ENCODE measurements at places on chromosomes 1 and 21.

DNA sequence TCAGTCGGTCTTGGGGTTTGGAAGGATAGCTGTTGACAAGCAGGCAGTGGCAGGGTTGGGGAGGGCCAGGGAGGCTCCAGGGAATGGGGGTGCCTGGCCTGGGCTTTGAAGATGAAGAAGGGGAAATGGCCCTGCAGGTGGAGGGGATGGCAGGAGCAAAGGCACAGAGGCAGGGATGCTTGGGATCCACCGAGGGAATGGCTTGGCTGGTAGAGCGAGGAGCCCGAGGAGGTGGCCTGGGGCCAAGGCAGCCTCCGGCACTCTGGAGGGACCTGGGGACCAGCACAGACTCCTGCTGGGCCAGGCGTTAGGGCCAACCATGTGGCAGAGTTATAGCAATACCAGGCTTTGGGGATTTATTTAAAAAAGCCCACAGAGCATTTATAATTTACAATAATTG is 62.9 kb upstream of the EDN2 start:
- no peak for DNase-seq

DNA sequence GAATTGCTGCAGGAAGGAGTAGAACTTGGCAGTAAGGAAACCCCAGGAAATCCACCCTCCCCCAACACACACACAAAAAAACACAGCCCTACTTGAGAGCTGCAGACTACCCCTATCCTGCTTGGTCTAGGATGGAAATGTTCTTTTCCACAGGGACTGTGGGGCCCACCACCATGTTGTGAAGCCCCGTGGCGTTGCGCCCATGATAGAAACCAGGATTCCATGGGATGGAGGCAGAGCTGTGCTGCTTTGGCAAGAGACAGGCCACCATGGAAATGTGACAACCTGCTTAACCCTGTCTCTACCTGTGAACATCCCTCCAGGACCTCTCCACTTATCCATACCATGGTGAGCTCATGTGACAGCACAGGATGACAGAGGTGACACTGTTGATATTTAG is 121.1 kb upstream of the NGF start:
- DNase-seq = no peak

- no peak for DNase-seq
Measured at GRCh38 chr21:33020558-33021100, 5.1 kb upstream of the OLIG2 start.

GRCh38 chr1:59044535-59045121 is 252.3 kb upstream of the FGGY start:
- DNase-seq = no peak

DNA sequence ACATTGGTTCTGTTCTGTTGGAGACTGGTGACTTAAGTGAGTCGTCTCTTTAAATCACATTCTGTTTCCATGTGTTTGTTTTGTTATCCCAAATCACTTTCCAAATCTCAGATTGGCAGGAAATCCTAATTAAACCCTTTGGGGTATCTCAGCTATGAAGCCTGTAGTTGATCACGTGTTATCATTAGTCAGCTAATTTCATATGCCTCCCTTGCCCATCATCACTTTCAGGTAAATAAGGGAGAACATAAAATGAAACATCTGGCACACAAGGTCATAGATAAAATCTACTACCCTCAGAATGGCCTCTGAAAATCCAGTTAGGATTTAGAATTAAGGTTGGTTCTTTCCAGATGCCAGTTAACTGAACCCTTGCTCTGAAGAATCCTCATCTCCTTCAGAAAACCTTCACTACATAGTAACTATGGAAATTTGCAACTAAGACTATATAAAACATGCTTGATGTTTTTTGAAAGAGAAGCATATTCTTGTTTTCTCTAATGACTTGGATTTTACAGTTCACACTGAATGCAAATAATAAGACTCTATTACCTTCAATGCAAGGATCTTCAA is 401.5 kb downstream of the DSCAM start:
- DNase-seq = no peak

GRCh38 chr1:175842550-175842949 is 99.2 kb upstream of the TNR start:
- DNase-seq = no peak

DNA sequence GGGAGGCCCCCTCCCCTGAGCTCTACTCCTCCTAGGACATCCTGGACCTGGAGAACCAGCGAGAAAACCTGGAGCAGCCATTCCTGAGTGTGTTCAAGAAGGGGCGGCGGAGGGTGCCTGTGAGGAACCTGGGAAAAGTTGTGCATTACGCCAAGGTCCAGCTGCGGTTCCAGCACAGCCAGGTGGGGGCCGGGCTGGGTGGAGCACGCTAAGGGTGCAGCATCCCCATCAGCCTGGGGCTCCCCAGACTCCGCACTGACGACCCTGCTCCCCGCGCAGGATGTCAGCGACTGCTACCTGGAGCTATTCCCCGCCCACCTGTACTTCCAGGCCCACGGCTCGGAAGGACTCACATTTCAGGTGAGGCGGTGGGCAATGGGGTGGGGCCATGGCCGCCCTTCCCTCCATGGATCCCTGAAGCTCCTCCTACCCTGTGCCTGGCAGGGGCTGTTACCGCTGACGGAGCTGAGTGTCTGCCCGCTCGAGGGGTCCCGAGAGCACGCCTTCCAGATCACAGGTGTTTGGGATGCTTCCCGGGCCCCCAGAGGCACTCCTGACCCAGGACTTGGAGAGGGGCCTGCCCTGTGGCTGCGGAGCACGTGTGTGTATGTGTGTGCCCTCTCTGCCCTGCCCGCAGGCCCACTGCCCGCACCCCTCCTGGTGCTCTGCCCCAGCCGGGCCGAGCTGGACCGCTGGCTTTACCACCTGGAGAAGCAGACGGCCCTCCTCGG is 4.1 kb downstream of the PLEKHN1 start:
- DNase-seq = no peak

DNA sequence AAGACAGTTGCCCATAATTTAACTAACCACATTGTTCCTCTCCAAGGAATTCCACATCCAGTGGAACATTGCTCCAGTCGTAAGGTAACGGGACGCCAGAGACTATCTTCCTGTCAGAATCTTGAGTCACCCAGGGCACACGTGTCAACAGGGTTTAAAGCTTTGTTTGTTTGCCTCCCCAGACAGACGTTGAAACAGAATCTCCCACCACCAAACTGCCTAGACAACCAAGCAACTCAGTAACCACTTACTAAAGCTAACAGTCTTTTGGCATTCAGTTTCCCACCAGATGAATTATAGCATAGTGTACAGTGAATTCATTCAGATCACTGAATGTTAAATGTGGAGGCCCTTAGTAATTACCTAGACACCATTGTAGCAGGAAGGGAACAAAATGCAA is 439.5 kb downstream of the PLPP3 start:
- DNase-seq = no peak

- DNase-seq = no peak
Measured at GRCh38 chr1:243882276-243882675, 32.2 kb upstream of the AKT3 start.

DNA sequence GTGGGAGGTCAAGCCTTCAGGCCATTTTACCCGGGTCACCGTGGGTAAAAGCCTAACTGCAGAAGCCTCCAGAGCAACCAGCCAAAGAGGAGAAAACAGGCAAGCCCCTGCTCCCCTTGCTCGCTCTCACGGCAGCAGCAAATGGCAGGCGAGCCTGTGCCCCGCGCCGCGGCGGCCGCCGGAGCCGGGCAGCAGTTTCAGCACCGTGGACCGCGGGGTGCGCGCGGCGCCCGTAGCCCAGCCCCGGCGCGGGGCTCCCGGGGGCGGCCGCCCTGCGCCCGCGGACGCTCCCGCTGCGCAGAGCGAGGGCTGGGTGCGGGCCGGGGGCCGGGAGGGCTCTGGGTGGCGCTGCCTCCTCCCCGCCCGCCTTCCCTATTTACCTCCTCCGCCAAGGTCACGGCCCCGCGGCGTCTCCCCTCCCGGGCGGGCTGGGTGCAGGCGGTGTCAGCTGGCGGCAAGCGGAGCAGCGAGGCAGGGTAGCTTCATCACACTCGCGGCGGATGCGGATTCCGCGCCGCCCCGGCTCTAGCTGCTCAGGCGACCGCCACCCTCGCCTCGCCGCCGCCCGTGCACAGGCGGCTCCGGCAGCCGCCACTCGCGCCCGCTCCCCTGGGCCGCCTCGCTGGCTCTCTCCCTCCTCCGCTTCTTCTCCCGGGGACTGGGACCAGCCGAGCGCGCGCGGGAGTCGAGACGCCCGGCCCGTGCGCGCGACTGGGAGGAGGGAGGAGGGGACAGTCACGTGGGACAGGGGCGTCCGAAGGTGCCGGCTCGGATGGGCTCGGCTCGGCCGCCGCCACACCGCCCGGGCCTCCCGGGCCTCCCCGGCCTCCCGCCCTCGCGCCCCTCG is at the start of gene RGS7:
Gene RGS7 (minus strand): TSS at position 687 of the 847 bp plus-strand sequence.
- DNase-seq = no peak

DNA sequence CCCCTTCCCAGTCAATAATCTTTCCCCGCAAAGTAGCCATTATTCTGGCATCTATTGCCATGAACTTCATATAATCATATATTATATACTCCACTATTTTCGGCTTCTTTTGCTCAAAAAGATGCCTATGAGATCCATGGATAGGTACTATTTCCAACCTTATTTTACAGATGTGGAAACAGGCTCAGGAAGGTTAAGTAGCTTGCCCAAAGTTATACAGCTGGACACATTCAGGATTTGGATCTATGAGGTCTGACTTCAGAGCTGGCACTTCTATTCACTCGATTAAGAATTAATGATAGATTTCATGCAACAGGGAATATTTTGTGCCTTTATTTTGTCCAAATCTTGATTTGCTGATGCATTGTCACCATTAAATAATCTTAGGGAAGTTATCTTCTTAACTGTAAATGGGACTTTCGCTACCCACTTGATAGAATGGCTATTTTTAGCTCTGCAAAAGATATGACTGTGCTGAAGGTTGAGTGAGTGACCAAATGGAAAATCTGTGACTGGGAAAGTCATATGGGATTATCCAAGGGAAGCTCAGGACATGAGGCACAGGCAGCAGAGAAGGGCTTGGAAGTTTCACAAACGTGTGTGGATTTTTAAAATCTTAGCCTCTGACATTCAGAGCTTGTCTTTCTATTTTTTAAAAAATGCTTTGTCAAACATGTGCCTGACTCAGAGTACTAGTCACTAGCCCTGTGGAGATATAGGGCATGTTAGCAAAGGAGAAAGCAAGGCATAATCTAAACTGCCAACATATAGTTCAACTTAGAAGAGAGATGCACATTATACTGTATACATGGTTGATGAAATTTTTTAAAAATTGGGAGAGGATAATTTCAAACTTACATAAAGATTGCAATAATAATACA is 36.5 kb downstream of the GIPC2 start:
- DNase-seq = no peak

DNA sequence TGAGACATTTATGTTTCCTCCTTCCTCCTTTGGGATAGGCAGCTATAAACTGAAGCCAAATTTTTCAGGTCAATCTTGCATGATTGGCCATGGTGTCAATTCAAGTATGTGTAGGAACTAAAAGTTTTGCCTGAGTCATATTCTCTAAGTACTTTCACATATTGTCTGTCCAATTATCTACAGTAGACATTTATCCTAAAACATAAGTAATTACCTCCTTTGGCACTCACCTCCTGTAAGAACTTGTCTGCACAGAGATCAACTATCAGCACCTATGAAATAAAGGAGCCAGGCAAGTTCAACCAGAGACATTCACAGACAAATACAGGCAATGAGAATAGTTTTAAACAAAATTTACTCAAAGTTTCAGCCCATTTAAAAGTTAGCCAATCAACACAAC is 14.2 kb upstream of the BCAS2 start:
- no peak for DNase-seq

GRCh38 chr1:154884869-154885701 is 15.0 kb upstream of the KCNN3 start:
- DNase-seq = no peak

- no peak for DNase-seq
Measured at GRCh38 chr1:1399872-1400575, 889 bp upstream of the CCNL2 start.

DNA sequence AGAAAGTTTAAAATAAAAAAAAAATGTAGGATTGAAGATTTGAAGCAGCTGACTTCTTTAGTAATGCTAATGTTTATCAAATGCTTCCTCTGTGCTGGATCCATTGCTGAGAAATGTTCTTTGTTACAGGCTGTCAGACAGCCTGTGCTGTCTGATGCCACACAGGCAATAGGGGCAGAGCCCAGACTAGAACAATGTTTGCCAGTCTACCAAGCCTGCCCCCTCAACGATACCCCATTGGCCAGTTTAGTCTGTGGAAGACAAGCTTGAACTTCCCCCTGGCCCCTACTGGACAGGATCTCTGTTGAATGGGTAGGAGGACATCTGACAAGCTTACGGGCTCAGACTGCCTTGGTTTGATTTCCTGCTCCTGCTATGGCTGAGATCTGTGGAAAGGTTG is 79.4 kb downstream of the PAPPA2 start:
- DNase-seq = no peak

DNA sequence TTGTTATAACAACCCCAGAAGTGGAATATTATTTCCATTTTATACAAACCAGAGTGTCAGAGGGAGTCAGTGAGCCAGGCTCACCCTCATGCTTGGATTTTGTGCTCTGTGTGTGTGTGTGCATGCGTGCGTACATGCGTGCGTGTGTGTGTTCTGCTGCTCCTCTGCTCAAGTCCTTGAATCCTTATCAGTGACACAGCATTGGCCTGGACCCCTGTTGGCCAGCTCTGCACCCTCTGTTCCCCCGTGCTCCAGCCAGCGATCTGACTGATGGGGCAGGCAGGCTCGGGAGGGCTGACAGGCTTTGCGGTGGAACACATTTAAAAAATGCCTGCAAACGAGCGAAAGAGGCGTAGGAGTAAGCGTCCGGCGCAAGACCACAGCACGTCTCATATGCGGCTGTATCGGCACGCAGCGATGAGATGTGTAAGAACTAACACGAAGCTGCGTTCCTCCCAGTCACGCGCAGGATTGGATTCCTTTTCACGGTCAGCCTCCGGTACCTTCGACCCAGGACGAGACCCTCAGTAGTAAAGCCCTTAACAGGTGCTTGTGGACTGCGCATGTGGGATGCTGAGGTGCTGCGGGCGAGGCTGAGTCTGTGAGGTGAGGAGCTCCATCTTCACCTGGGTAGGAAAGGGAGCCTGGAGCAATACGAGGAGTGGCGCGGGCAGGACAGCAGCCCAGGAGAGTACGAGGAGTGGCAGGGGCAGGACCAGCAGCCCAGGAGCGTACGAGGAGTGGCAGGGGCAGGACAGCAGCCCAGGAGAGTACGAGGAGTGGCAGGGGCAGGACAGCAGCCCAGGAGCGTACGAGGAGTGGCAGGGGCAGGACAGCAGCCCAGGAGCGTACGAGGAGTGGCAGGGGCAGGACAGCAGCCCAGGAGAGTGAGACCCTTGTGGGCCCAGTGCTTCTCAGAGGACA is 130.9 kb downstream of the GALNT2 start:
- DNase-seq = no peak

DNA sequence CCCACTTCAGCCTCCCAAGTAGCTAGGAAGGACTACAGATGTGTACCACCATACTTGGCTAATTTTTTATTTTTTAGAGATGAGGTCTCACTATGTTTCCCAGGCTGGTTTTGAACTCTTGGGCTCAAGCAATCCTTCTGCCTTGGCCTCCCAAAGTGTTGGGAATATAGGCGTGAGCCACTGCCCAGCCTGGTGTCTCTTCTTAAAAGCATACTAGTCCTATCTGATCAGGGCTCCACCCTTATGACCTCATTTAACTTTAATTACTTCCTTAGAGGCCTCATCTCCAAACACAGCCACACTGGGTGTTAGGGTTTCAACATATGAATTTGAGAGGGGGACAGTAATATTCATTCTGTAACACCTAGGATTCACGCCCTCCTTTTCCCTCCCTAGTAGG is 130.9 kb downstream of the GLIS1 start:
- DNase-seq = no peak

GRCh38 chr1:84541679-84542078 is 32.6 kb downstream of the CTBS start:
- no peak for DNase-seq

- no peak for DNase-seq
Measured at GRCh38 chr1:108704496-108704895, 8.2 kb upstream of the FNDC7 start.

GRCh38 chr21:33162436-33162951 is 67.2 kb upstream of the IFNAR2 start:
- no peak for DNase-seq
